Kidney (tissue), 22 donors: ENCODE measurements at places on chromosomes 1 and 21. TPM values are rescaled to one million over a fixed set of nuclear protein-coding genes. Genes with fewer than 3 reads are reported as not detected.

DNA sequence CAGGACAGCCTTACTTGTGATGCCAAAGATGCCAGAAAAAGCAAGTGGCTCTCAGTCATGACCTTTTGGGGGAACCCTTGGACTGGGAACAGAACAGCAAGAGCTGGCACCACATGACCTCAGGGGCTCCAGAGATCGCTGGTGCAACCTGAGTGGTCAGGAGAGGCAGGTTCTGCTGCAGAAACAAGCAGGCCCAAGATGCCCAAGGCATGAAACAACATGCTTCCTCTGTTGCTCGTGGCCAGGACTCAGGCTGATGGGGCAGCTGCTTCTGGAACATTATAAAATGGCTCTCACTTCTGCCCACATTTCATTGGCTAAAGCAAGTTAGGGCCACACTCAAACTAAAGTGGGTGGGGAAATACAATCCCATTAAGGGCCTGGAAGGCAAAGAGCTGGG is 17.7 kb upstream of the CLSTN1 start:
- DNase-seq = no peak

- DNase-seq = no peak
Observed at GRCh38 chr1:243420016-243420945, 164.4 kb downstream of the SDCCAG8 start.

DNA sequence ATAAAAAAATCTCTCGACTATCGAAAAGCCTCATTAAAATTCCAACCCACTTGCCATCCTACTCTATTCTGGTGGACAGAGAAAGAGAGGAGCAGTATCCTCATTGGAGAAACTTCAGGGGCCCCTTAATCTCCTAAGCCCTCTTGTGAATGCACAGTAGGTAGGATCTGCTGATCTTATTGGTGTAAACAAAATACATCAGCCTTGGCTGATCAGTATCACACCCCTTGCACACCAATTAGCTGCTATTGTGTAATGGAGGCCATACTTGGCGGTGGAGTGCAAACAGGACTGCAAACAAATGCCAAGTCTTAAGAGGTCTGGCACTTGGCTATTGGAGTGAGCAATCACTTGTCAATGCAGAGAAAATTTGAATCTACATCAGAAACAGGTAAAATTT is 15.7 kb downstream of the VCAM1 start:
- DNase-seq = no peak

DNA sequence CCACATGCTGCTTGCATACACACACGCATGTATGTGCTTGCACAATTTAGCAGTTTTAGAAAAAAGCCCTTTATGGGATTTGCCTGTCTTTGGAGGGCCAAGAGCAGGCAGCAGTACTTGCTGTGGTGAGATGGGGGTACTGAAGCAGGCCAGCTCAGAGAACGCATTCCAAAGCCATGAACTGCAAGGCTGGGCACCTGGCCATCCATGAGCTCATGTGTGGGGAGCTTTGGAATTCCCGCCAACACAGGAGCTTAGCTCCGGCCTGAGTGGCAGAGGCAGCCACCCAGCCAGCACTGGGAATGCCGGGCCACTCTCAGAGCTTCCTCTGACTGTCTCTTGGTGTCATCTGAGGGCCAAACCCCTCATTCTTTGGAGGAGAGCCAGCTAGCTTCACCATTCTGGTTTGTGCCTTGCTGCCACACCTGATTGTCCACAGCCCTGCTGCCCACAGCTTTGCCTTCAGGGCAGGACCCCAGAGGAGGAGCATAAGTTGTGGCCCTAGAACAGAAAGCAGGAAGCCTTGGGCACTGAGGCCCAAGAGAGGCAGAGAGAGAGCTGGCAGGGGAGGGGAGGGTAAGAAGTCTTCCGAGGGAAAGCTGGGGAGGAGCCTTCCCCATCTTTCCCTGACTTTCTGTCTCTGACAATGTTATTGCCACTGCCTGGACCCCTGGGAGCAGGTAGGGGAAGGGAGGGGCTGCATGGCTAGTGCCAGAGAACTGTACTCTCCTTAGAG is 92.1 kb upstream of the POU3F1 start:
- peak; percentile 93 for DNase-seq

DNA sequence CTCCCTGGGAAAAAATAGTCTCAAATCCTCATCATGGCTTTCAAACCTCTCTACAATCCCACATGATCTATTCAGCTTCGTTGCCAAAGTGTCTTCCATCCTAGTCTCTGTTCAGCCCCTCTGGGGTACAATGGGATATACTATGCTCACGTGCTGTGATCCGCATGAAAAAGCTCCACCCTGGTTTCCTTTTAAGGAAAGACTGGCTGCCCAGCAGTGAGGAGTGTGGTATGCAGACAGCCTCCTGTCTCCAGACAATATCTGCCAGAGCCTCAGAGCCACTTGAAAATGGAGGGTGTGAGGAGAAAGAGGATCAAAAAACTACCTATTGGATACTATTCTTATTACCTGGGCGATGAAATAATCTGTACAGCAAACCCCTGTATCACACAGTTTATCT is 194.5 kb downstream of the LHX8 start:
- no peak for DNase-seq

DNA sequence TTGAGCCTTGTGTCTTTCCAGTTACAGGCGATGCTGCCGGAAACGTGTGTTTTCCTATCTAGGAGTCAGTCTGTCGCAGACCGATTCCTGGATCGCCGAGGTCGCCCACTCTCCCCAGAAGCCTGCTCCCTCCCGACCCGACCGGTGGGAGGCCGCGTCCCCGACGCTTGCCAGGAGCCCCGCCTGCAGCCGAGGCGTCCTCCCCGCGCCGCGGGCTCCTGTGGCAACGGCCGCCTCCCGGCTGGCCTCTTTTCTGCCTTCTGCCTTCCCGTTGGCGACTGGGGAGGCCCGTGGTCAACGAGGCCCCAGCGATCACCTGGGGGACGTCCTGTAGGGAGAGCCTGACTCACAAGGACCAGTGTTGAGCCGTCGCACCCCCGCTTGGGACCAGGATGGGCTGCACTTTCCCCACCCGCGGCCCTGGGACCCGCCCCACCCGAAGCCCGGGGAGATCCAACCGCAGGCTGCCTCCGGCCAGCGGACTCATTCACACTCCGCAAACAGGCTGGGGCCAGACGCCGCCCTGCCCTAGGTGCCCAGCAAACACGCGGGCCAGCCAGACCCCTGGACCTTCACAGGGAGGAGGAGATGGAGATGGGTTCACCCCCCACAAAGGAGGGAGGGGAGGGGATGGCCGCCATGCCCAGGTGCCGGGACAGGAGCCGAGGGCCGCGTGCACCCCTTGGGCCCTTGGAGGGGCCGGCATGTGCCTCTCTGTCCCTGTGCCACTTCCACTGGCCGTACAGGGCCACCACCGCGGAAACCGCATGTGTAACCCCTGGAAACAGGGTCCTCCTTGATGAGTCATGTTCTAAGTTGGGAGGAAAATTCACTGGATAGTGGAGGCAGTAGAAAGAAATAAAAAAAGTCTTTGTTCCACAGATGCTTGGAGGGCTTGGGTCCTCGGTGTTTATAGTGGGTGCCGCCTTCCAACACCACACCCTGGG is 7.2 kb upstream of the COL6A1 start:
- DNase-seq = peak; percentile 81

GRCh38 chr1:25958465-25958864 is 39.4 kb downstream of the PAFAH2 start:
- DNase-seq = no peak

DNA sequence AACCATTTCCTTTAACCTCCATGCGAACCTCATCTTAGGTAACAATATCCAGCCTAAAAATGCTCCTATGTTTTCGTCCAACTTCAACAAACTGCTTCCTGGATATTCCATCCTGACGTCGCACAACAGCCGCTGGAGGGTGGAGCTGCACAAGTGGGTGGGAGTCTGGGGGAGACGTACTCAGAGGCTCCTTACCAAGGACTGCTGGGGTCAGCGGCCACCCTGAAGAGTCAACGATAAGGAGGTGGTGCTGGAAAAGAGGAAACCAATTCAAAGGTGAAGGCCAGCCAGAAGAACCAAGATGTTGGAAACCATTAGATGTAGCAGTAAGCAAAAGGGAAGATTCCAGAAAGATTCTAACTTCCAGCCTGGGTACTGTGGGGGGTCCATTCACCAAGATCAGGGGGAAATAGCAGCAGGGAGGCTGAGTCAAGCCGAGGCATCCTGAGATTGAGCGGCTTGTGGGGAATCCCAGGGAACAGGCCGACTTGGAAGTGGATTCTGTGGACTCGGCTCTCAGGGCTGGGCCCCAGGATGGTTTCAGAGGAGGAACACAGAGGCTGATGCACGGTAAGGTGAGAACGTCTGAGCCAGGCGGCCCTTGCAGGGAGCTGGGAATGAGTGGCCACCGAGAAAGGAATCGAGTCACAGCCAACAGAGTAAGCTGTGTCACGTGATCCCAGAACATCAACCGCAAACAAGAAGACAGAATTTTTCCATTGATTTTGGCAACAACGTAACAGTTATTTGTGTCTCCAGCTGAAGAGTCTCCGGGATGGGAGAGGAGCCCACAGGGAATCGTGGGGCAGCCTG is 375.7 kb downstream of the NPHP4 start:
- no peak for DNase-seq

DNA sequence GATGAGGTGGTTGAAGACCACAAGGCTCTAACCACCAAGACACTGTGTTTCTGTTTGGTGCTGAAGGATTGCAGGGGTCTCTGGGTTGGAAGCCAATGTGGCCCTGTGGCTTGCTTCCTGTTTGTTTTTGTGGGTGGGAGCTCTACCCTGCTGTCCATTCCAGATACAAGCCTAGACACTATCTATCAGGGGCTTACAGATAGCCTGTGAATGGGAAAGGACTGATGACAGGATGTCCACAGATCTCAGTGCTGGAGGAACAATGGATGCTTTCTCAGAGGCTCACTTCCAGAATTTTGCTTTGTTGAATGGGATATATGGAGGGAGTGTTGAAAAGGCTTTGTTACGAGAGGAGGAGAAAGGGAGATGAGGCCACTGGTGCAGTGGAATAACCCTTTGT is 69.7 kb downstream of the NOS1AP start:
- no peak for DNase-seq

Gene LRRC71
- polyA plus RNA-seq = 0.19 TPM

Gene FCGR1A
- 19.5 TPM for polyA plus RNA-seq

Gene C2CD2
- 7.6 TPM for polyA plus RNA-seq

Gene GABRD
- polyA plus RNA-seq = 1.1 TPM

Gene LMNA
- polyA plus RNA-seq = 145 TPM

Gene METTL13
- polyA plus RNA-seq = 24.5 TPM
